Stimulated activated CD4-positive, alpha-beta T cell treated with anti-CD3 and anti-CD28 coated beads, Interleukin-15, amount 100 ng/mL, for 24 hours (primary cell): ENCODE measurements at places on chromosomes 1 and 21.

- no peak for DNase-seq
Observed at GRCh38 chr1:173191011-173191705, 16.0 kb downstream of the TNFSF4 start.

- DNase-seq: no peak
Observed at GRCh38 chr1:215083383-215083961, 935 bp downstream of the KCNK2 start.

GRCh38 chr1:162389971-162390370 lies 8.4 kb downstream of the C1orf226 start:
- no peak for DNase-seq

DNA sequence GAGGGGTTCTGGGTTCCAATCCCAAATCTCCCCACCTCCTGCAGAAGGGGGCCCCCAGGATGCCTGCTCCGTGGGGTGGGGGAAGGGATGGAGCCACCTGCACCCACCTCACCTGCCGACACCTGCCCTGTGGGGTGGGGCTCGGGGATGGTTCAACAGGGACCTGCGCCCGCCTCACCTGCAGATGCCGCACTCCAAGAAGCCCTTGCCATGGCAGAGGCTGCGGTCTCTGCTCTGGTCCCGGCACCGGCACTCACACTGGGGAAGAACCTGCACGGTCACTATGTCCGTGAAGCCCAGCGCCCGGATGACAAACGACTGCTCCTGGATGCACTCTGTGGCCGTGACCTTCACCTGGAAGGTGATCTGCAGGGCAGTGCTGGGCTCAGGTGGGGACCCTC lies 18.1 kb upstream of the PTTG1IP start:
- no peak for DNase-seq

GRCh38 chr1:207858281-207858680 lies 52.6 kb downstream of the CD34 start:
- no peak for DNase-seq

DNA sequence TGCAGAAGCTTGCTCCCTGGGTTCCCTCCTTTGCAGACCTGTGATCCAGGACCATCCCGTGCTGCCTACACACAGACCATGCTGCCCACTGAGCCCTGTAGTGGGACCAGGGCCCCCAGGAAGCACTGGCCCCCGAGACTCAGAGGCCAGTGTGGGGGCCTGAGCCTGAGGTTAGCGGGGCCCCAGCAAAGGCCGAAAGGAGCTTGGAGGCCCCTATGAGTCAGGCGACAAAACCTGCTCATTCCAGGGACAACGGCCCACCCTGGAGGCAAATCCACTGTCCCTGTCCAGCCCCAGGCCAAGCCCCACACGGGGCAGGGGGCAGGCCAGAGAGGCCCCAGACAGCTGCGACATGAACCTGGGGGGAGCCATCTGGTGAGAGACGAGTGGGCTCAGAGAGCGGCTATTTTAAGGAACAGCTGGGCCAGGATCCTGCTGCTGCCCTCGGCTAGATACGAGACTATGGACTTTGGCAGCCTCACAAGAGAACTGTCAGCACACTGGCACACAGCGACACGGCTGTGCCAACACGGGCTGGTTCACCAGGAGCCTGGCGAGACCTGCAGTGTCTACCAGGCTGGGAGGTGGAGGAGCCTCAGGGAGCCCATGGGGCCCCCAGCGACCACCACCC lies 74.7 kb downstream of the ARHGEF16 start:
- DNase-seq: no peak

GRCh38 chr1:68347415-68347814 lies 102.3 kb downstream of the RPE65 start:
- no peak for DNase-seq

DNA sequence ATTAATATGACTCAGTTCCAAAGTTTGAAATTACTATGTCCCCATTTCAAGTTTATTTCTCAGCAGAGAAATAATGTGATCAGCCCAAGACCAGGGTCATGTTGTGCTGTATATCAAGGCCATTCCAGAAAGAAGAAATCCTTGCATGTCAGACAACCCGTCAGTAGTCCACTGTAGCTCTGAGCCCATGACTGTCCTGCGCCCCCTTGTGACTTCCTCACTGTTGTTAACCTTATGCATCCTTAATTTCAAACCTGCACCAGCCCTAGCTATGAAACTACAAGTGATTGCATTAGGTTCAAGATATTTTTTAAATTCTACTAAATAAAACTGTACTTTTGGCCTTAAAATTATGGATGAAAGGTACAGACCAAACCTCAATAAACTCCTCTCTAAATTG lies 133.0 kb downstream of the LRRC7 start:
- peak; percentile 3 for DNase-seq

GRCh38 chr1:212218065-212218464 lies 67.1 kb upstream of the PPP2R5A start:
- DNase-seq: no peak

DNA sequence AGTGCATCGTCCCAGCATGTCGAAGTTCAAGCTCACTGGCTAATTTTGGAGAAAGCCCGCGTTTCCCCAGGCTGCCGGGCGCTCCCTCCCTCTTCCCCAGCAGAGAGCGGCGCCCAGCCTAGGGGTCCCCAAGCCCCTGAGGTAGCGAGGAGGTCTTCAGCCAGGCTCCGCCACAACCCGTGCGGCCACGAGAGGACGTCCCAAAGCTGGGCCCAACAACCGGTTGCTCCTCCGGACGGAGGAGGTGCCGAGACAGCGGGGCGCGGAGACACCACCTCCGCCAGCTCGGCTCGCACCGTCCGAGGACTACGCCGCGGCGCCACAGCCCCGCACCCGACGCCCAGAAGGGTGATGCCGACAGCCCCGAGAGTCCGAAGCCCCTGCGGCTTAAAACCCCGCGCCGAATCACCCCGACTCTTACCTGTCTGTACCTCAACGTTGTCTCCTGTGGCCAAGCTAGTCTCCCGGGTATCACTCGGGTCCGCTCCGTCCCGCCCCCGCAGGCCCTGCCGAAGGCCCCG lies at the start of gene DENND2C:
Gene DENND2C, minus strand, starts transcription at position 488 of the 521 bp plus-strand sequence. CDS start 44,065 bp downstream, outside the sequence.
- no peak for DNase-seq

DNA sequence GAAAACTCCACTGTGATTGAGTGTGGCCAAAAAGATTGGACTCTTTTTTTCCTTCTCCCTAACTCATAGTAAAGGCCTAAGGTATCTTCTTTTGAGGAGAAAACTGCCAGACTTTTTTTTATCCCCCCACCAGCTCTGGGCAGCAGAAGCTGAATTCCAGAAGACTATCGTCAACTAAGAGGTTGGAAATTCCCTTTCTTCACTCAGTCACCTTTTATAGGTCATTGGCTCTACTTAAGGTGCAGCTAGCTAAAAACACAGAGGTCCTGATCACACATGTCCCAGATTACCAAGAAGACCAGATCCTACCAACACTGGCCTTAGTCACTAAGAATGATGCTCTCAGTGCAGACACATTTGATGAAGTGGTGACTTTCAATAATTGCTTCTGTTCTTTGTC lies 1441.2 kb downstream of the PLA2G4A start:
- no peak for DNase-seq

- DNase-seq: no peak
Observed at GRCh38 chr1:20178634-20179370, 7.1 kb upstream of the UBXN10 start.

- peak; percentile 1 for DNase-seq
Observed at GRCh38 chr21:10521091-10521598, at the start of gene TPTE. Gene TPTE, plus strand, starts transcription at chr21:10521583. Its CDS starts 17,141 bp downstream, at chr21:10538724.

- DNase-seq: no peak
Observed at GRCh38 chr1:69126796-69127195, 440.9 kb upstream of the LRRC7 start.

DNA sequence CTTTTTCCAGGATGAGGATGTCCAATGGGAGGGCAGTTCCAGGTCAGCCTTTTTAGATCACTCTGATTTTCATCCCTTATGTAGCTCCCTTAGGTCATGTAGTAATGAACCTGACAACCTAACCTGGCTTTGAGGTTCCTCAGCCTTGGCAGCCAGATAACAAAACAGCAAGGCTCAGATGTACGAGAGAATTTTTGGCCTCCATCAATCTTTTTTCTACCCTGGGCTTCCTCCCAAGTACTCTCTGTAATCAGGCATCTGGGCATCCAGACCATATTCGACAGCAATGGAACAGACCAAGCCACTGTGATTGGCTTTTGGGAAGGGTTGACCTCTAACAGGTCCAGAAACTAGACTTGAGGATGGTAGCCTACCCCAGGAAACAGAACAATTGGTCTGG lies 38.6 kb downstream of the KCNH1 start:
- no peak for DNase-seq

- DNase-seq: peak; percentile 24
Observed at GRCh38 chr1:155254714-155255242, 505 bp downstream of the ENTREP3 start.

- no peak for DNase-seq
Observed at GRCh38 chr1:58870298-58870676, 86.4 kb upstream of the JUN start.

- DNase-seq: no peak
Observed at GRCh38 chr1:82161700-82162141, 361.0 kb downstream of the ADGRL2 start.

GRCh38 chr1:51324251-51325010 lies 5.9 kb downstream of the TTC39A start:
- DNase-seq: no peak

DNA sequence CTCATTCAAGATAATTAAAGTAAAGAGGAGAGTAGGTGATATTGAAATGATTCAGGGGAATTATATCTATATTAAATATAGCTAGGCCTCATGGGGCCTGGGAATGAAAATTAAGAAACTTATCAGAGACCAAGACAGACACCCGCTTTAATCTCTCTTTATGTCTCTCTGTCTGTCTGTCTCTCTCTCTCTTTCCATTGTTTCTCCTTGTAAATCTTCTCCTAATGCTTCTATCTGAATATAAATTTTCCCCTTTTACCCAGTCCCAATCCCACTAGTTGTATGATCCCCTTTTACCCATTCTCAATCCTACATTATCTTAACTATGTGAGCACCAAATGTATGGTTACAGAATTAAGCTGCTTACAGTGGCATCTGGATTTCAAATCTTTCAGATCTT lies 61.2 kb downstream of the RGS5 start:
- DNase-seq: no peak

DNA sequence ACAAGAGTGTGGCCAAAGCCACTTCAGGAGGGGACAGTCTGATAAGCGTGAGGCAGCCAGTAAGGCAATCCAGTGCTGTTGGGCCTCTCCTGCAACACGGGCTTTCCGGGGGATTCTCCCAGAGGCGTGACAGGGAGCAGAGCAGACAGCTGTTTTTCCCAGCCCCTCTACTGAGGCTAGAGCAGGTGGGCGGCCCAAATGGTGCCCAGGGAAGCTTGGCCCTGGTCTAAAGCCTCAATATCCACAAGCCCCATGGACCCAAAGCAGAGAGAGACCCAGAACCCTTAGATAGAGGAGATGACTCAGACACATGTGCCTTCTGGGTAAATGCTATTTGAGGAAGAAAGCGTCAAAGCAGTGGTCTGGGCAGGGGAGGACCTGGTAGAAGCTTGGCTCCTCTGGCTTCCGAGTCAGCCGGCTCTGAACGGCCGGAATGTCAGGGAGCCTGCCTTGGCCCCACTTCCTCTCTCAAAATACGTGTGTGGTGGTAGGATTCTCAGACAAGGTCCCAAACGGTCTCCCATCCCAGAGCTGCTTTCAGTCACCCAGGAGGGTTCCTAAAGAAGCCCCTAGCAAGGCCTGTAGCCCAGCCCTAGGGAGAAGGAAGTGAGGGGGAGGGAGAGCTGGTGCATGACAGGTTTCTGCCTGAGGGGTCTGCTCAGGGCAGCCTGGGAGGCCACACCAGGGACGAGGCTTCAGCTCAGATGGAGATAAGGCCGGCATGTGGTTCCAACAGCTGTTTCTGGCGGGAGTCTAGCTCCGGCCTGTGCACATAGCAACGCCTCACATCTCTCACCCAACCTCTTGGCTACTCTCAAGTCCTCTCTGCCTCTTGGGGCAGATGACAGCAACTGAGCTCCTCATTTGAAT lies 28.8 kb downstream of the PIK3C2B start:
- DNase-seq: no peak

DNA sequence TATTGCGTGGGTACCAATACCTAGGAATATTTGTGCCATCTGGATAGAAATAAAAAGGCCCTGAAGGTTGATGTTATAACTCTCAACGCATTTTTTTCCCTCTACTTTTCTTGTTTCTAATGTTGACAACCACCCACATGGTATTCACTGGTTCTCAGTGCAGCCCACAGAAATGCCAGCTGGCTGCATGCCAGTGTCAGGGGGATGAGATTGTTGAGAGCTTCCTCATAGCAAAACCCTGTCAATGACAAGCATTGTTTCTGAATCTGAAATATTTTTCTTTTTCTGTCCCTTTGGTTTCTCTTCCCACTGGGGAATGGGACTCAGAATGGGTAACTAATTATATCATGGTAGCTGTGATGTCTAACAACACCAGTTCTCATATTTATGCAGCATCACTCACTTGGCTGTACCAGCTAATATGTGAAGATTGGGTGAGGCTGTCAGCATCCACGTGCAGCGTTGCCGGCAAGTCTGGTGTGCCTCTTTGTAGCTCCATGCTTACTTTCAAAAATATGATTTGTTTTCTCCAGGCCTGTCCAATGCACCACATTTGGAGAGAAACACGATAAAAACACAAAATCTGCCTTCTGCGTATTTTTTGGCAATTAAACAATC lies 284.6 kb downstream of the PTBP2 start:
- DNase-seq: no peak

GRCh38 chr1:171883849-171884248 lies 42.6 kb downstream of the DNM3 start:
- DNase-seq: peak; percentile 8

DNA sequence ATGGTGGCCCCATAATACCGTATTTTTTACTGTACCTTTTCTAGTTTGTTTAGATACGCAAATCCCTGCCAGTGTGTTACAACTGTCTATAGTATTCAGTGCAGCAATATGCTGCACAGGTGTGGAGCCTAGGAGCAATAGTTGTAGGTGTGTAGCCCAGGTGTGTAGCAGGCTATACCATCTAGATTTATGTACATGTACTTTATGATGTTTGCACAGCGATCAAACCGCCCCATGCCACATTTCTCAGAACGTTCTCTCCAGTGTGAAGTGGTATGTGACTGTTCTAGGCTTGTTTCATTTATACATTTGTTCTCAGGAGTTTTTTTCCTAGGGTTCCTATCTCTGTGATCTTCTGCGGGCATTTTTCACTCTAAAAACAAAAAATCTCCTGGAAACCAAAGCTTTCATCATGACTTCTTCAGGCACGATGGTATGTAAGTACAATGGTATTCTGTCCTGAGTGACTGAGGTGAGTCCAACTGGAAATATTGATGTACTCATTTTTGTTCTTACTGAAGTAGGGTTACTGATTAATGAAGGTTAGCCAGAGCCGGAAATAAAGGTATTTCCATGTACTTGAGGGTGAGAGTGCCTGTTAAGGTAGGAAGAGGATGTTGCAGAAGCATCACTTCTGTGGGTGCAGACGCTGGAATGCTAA lies 153.0 kb downstream of the GABPA start:
- DNase-seq: no peak

GRCh38 chr1:212613440-212614335 lies 5.1 kb downstream of the ATF3 start:
- no peak for DNase-seq

DNA sequence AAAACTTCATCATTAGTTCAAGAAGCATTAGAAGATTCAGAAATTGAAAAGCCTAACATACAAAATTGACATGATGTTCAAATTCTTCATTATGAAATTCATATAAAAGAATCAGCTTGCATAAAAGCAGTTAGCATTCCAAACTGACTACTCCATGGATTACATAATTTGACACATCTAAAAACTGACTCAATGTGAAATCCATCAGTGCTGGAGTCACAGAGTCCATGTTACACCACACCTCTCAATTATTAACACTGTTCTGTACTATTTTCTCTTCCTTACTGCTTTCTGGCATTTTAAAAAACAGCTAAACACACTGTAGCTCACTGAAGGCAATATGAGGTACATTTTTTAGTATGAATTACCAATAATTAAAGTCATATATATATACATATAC lies 28.0 kb downstream of the ARHGAP29 start:
- no peak for DNase-seq

GRCh38 chr1:61674221-61674620 lies 50.7 kb downstream of the TM2D1 start:
- no peak for DNase-seq
